ENCODE measurements at places on chromosomes 2 and 18.
A peak's percentile ranks its signal among the peaks of the same experiment; 100 is the strongest.

GRCh38 chr2:4139316-4139715 lies 435.9 kb downstream of the DCDC2C start:
- DNase-seq: no peak

- no peak for DNase-seq
These were observed 127.5 kb downstream of the GLI2 start for GRCh38 chr2:120863146-120863545.

- DNase-seq: peak; percentile 83
These were observed 1.0 kb upstream of the B4GALT6 start for GRCh38 chr18:31685097-31686082.

GRCh38 chr2:147109291-147109690 lies 735.5 kb upstream of the ACVR2A start:
- no peak for DNase-seq

GRCh38 chr2:70651014-70651413 lies 97.4 kb upstream of the TGFA start:
- DNase-seq: no peak

DNA sequence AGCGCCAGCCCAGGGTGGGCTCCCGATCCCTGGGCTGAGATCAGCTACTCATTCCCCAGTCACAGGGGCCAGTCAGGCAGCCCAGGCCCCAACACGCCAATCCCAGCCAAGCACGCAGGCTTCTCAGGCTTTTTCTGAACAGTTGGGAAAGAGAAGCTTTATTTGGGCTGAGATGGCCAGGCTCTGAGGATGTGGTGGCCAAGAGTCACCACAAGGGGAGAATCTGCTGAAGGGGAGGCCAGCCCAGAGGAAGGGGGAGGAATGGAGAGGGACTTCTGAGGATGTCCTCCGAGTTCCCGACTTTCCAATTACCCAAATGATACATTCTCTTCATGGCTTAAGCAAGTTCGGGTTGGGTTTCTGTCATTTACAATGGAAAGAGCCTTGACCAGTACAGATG lies 2.8 kb upstream of the DIPK1C start:
- no peak for DNase-seq

- DNase-seq: no peak
These were observed 43.4 kb downstream of the GAREM1 start for GRCh38 chr18:32427084-32427900.

GRCh38 chr2:86790134-86790675 lies 508 bp downstream of the CD8A start:
- DNase-seq: no peak

DNA sequence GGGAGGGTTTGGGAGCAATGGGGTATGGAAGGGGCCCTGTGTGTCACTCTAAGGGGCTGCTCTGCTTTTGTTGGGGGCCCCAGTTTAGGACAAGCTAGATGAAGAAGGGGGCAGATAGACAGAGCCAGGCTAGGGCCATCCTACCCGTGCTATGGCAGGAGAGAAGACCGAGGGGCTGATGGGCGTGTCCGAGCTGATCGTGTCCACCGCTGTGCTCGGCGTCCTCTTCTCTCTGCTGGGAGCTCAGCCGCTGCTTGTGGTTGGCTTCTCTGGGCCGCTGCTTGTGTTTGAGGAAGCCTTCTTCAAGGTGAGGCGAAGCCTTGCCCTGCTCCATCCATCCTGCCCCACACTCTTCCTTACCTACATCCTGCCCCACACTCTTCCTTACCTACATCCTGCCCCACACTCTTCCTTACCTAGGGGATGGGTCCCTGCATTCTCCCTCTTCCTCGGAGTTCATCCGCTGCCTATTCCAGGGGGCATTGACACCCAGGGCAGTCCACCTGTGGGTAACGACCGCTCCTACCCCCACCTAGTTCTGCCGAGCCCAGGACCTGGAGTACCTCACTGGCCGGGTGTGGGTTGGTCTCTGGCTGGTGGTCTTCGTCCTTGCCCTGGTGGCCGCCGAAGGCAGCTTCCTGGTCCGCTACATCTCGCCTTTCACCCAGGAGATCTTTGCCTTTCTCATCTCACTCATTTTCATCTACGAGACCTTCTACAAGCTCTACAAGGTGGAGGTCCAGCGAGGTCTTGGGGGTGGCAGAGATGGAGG lies 8.9 kb downstream of the SLC4A3 start:
- DNase-seq: no peak

DNA sequence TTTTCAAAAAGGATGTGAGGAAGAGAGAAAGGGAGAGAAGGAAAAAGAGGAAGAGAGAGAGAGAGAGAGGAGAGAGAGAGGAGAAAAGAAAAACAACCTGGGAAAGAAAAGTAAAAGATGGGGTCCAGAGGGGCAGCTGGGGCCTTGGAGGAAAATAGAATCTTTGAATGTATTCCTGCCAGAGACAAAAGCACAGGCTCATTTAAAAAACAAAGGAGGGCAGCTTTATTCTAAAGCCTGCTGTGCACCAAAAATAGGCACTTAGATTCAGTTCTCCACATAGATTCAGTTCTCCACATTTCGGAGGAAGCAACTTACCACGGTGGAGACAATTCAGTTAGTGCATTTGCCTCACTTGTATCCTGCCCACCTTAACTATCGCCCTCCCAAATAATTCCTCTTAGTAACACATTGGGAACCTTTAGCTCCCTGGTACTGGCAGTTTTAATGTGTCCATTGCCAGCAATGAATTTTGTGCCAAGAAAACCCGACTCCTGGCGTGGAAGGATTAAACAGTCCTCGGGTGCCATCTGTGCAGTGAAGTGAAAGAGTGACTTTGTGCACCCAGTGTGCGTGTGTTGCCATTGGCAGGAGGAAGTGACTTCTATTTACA lies 71.3 kb downstream of the DPP4 start:
- no peak for DNase-seq

- DNase-seq: no peak
These were observed 35.6 kb downstream of the COA5 start for GRCh38 chr2:98572676-98573075.

DNA sequence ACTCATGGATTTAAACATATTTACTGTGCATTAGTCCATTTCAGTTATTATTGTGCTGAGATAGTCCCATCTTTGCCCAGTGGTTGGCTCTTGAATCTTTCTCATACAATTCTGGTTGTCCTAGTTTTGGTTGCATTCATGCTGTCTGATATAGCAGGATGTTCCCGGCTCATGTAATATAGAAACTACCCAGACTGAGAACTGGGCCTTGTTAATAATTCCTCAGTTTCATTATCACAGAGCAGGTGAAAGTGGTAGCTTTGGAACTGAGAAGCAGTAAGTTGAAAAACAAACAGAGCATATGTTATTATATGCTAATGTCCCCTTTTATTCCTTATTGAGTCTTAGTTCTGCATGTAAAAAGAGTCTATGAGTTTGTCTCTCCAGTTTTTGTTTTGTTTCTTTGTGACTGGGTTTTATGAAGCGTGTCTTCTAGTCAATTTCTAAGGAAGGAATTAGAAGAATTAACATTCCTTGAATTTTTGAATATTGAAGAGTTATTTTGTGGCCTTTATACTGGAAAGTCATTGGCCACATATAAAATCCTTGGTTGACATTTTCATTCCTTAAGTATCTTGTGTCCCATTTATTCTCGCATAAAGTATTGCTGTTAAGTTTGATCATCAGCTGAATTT lies 43.3 kb downstream of the EIF5B start:
- DNase-seq: no peak

- DNase-seq: no peak
These were observed 253.3 kb upstream of the REV1 start for GRCh38 chr2:99743146-99743545.

- DNase-seq: peak; percentile 90
These were observed 1.2 kb upstream of the NPAS2 start for GRCh38 chr2:100818606-100819369.

DNA sequence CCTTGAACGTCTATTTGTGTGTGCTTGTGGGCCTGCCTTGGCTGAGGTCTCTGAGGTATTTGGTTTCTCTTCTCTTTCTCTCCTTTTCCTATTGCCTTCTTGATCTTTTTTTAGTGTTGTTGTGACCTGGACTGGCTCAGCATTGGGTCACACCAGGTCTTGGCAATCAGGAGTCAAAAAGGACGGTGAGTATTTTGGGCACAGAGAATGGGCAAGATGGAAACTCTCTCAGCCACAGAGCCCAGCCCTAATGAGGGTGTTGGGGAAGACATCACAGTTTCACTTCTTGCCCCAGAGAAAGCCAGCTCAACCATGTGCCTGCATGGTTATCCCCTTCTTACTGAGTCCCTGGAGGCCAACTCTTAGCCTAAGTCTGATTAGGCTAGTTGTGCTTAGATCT lies 13.7 kb upstream of the INO80C start:
- no peak for DNase-seq

DNA sequence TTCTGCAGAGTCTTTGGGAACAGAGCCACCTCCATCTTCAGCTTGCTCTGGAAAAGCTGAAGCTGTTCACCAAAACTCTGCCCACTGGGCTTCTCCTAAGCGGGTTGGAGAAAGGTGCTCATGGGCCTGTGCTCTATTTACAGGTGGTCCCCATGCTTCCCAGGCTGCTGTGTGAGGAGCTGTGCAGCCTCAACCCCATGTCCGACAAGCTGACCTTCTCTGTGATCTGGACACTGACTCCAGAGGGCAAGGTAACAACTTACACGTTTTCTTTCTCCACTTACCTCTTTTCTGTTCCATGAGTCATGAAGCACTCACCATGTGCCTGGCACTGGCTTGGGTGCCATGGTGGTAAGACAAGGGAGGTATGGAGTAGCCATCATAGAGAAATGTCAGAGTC lies 129.5 kb upstream of the ALPP start:
- DNase-seq: no peak

GRCh38 chr2:27303093-27304025 lies 4.9 kb downstream of the UCN start:
- DNase-seq: peak; percentile 69

- no peak for DNase-seq
These were observed 14.5 kb upstream of the BMP10 start for GRCh38 chr2:68885811-68886075.

DNA sequence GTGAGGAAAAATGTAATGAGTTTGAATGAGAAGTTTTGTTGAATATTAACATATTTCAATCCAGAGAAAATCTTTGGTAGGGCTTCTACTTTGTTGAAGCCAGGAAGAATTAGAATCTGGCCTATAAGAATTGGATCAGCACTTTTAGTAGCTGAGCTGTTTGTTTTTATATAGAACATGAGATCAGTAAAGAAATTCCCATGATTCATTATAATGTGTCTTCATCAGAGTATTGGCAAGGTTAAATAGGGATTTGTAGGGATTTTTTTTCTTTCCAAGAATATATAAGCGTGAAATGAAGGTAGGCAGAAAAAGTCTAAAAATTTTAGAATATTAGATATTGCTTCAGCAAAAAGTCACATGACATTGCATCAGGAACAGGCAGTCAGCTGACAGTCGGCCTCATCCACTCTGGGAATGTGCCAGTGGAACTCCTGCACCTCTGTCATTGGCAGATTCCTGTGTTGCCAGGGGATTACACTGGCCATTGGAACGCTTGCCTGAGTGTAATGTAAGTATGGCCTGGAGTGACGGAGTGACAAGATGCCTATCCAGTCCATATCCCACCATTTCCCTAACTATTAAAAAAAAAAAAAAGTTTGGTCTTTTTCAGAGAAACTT lies 60.6 kb downstream of the SERTAD2 start:
- no peak for DNase-seq

- no peak for DNase-seq
These were observed 349.7 kb upstream of the ST6GAL2 start for GRCh38 chr2:107235491-107236254.

DNA sequence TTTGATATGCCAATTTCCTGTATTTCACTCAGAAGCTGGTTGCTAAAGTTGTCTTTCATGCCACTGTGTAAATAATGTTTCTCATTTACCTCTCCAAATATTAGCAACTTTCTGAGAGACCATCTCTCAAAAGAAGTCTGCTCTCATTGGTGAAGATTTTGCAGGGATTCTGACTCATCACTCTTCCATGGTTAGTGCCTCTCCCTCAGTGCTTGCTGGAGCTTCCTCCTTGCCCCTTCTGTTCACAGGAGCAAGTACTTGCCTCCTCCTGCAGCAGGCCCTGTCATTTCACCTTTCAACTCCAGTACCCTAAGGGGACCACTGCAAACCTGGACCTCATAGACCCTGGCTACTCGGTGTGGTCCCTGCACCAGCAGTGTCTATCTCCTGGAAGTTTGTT lies 168.8 kb downstream of the ZNF385B start:
- DNase-seq: no peak

- no peak for DNase-seq
These were observed 734.5 kb upstream of the ACVR2A start for GRCh38 chr2:147110317-147110716.

DNA sequence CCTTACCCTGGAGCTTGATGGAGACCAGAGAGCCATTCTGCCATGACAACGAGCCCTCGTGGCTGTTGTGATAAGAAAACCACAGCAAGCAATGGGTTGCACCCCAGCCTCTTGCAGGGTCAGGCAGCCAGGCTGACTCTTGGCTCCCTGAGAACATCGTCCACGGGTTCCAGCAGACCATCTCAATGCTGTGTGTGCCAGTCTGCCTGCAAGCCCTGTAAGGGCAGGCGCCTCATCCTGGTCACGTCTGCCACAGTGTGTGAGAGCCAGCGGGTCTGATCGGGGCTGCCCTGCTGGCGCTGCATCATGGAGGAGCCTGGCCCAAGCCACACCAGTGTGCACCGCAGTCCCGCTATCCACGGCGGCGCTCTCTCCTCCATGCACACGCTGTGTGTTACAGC lies 71.0 kb upstream of the MGAT4A start:
- no peak for DNase-seq

DNA sequence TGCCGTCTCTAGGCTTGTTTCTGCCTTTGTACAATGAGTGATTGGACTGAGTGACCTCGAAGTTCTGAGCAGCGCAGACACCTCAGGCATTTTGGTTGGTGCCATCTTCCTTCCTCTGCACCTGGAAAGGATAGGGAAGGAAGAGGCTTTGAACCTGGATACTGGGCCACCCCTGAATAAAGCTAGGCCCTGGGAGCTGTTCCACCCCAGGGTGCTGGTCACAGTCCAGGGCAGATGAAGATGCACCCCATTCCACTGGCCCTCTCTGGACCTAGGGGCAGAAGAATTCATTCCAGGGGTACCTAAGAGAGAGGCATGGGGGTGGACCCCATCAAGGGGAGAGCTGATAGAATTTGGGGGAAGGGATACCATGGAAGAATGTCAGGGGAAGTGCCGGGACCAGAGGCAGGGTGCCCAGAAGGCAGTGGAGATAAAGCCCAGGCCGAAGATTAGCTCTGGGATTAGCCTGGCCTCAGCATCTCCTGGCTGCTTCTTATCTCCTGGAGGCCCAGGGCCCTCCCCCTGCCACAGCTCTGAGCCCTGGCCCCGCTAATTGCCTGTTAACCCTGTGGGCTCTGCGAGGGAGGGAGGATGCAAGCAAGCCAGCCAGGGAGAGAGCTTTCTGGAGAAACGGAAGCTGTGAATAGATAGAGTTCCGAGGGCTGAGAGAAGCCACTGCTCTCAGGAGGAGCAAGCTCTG lies 11.4 kb downstream of the ASIC4 start:
- no peak for DNase-seq

Measured in endothelial cell of umbilical vein (primary cell).